Fibroblast of lung (primary cell): ENCODE measurements at places on chromosomes 11 and 22. TPM values are rescaled to one million over a fixed set of nuclear protein-coding genes. Genes with fewer than 3 reads are reported as not detected.

Gene TMEM132A
- 6.7 and 6.9 TPM in 2 replicates for polyA plus RNA-seq

Gene PNPLA5
- 0.06 TPM in 1 of 2 replicates, not detected in the other for polyA plus RNA-seq

Gene TLCD5
- 12.1 and 17.0 TPM in 2 replicates for polyA plus RNA-seq

Gene SSTR3
- not detected in 2 replicates for polyA plus RNA-seq
